ENCODE measurements at places on chromosomes 4 and X.

DNA sequence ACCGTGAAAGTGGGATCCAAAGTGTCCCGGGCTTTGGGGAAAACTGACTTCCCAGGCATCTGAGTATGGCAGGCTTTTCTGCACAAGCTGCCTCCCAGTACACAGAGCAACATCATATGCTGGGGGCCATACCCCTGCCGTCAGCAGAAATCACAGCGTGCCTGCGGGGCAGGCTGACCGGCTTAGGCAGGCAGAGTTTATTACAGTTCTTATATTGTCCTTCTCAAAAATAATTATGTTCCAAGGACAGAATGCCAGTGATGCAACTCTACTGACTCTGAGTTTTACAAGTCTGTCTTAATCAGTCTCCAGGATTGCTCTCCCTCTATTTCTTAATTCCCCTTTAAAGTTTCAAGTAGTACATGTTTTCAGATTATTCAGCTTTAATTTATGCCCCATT lies 37.0 kb downstream of the IL21 start:
- DNase-seq = no peak

DNA sequence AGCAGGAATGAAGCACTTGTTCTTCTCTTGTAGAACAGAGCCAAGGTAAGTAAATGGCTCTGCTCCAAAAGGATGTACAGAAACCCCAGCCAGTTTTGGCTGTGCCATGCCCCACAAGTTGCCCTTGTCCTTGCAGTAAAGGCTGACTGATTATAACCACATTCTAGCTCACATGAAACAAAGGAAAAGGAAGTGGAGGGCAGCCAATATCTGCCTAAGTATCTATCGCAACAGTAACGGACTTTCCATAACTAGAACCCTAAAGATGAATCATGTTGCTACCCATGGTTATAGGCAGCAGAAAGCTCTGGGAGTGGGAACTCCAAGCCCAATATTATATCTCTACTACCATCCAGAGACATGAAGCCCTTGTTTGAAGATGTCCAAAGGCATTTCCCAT lies 95.7 kb downstream of the COMMD8 start:
- DNase-seq = no peak

DNA sequence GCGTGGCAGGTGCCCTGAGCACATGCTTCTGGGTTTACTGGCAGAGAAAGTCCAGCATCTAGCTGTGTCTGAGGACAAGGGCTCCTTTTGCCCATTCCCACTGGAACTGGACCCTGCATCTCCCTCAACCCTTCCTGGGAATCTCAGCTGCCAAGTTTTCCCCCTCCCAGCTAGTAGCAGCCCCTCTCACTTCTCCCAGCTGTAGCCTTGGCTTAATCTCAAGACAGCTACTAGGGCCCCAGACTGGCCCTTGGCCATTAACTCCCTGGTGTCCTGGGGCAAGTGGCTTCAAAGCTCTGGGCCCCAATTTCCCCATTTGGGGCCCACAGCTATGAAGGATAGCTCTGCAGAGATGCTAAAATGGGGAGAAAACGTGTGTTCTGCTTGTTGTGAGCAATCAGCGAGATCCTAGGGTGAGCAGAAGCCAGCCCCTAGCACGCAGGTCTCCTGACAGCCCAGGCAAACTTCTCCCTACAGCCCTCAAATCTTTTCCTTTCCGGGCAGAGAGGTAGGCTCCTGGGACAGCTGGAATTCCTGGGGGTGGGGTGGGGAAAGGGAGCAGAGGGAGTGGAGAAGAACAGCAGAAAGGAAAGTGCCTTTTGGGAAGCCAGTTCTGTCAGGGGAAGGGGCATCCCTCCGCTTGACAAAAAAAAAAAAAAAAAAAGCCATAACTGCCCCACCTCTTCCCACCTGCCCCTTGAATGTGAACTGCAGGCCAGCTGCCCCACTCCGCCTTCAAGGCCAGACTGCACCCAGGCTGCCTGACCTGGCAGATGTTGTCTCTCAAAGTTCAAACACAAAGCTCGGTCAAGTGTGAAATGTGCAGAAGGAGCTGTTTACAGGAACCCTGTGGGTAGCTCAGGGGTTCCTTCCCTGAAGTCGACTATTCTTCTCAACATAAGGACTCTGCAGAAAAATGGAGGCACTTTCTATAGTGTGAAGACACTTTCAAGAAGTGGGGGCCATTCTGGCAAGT lies 16.6 kb downstream of the FGD1 start:
- no peak for DNase-seq

GRCh38 chr4:185142564-185142911 lies 528 bp upstream of the SLC25A4 start:
- no peak for DNase-seq

DNA sequence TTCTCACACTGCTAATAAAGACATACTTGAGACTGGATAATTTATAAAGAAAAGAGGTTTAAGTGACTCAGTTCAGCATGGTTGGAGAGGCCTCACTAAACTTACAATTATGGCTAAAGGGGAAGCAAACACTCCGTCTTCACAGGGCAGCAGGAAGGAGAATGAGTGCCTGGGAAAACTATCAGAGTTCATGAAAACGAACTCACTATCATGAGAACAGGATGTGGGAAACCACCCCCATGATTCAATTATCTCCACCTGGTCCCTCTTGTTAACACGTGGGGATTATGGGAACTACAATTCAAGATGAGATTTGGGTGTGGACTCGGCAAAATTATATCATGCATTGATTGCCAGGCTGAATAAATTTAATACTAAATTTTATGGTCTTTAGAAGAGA lies 592.7 kb downstream of the GRXCR1 start:
- DNase-seq = no peak

DNA sequence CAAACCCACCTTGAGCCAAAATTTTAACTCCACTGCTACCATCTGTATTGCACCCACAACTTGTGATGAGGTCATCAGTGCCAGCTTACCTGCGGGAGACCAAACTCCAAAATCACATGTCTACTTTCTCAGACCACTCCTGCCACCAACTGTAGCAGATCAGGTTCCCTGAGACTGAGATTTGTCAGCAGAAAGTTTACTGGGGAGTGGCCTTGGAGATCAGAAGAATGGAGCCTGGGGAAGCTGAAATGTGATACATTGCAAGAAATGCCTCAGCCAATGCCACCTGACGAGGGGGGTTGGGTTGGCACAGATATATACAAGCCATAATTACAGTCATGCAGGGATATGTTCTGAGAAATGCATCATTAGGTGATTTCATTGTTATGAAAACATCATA lies 19.1 kb downstream of the HAUS3 start:
- no peak for DNase-seq

- no peak for DNase-seq
Measured at GRCh38 chr4:166777760-166778159, 456.5 kb downstream of the SPOCK3 start.

DNA sequence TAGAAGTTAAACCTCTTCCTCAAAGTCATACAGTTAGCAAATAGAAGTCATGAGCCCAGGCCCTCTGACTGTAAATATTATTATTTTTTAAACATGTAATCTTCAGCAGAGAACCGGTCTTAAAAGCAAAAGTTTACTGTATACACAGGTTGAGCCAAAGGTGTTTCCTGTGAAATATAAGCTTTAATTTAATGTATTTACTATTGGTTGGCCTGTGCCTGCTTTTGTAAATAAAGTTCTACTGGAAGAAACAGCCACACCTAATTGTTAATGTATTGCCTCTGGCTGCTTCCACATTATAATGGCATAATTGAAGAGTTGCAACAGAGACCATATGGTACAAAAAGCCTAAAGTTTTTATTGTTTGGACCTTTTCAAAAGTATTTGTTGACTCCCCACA lies 61.0 kb upstream of the PRDM8 start:
- DNase-seq = no peak

DNA sequence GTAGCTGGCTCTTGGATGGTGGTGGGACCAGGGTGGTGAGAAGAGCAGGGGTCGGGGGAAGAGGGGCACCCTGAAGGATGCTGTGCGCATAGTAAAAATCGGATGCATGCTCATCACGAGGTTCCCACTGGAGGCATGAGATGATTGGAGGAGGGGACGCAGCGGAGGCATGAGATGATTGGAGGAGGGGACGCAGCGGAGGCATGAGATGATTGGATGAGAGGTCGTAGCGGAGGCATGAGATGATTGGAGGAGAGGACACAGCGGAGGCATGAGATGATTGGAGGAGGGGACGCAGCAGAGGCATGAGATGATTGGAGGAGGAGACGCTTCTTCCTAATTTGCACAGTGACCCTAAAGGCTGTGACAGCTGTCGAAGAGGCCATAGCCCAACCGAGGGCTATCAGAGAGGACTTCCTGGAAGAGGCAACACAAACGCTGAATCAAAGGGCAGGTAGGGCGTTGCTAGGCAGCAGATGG lies 106.7 kb downstream of the ADRA2C start:
- DNase-seq = no peak
